ENCODE measurements at places on chromosomes 5 and 9. TPM values are rescaled to one million over a fixed set of nuclear protein-coding genes. Genes with fewer than 3 reads are reported as not detected.

Gene SELENOP
- polyA plus RNA-seq: 2,350 TPM

Gene NTRK2
- 1.2 TPM for polyA plus RNA-seq

DNA sequence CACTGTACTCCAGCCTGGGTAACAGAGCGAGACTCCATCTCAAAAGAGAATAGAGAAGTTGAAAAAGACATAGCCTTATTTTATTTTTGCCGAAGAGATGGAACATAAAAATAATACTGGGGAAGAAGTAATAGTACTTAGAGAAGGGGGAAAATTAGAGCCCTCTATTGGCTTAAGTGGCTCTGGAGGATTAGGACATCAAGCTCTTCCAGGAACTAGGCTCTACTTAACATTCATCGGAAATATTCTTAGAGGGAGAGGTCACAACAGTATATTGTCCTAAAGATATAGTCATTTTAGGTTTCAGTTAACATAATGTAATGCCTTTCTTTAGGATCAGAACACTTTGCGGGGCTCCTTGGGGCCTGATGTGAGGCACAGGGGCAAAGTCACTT, 86.0 kb upstream of the PLPP1 start:
- no peak for DNase-seq

GRCh38 chr9:116945817-116946216, 258.7 kb downstream of the TRIM32 start:
- no peak for DNase-seq

GRCh38 chr9:137278061-137278701, 655 bp downstream of the TOR4A start:
- peak; percentile 53 for DNase-seq

DNA sequence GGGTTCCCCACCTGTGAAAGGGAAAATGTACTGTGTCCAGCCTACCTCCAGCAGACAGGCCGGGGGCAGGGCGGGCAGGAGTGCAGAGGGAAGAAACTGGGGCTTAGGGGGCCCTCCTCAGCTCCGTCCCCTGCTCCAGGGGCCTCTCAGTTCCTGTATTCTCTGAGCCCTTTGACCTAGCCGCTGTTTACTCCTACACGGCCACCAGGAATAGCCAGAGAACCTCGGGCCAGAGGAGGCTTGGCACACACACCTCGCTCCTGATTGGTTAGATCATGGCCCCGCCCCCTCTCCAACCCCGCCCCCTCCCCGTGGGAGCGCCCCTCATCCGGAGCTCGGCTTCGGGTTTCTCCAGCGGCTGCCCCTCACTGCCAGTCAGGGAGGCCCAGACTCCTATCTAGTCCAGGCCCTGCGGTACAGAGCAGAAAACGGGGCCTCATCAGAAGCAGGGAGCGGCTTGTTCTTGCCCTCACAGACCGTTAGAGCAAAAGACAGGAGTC, 2.2 kb downstream of the ST6GALNAC6 start:
- DNase-seq: peak; percentile 62

DNA sequence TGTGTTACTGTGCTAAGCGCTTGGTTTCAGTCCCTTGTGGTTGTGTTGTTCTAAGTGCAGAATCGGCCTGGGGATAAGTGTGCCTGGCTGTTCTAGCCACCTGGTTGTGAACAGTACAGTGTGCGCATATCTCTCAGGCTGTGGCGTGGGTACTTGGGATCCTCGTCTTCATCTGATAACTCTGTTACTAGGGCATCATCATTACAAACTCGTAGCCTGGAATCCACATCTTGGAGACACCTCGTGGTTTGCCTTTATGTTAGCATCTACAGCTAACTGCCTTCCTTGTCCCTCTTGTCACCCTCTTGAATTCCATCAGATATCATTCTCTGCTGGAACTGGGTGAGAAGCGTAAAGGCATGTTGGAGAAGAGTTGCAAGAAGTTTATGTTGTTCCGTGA, 41.5 kb downstream of the SPTAN1 start:
- no peak for DNase-seq

DNA sequence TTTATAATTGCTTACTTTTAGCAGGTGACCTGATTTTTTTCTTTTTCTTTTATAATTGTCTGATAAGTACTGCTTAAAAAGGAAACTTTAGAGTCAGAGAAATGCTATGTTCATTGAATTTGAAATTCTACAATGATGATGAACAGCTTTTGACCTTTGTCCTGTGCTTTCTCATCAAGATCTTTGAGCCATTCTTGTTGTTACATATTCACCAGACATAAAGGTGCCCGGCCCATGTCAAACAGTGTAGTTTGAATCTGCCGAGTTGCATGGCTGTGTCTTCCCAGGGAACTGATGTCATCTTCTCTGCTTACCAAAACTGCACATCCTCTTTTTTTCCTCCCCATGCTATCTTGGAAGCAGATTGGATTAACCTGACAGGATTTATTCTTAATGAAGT, 163.6 kb downstream of the LRRC70 start:
- peak; percentile 85 for DNase-seq

DNA sequence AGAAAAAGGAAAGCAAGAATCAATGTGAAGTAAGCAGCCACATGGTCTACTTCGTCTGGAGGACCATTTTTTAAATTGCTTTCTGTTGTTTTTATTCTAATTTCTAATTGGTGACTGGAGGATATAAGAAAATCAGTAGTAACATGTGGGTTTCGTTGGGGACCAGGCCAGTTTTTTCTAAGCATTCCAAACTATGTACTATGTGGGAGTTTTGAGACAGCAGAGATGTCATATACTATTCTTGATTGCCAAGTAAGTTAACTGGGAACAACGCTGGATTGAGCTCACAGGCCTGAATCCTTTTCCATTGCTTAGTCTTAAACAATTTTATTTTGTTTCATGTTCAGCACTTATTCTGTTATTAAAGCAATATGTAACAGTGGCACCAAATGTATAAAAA, 225.7 kb downstream of the TMEM167A start:
- no peak for DNase-seq

GRCh38 chr5:79513308-79513703, 628 bp downstream of the HOMER1 start:
- no peak for DNase-seq

Gene SLC45A2
- 0.12 TPM for polyA plus RNA-seq

Gene DDX4
- 0.10 TPM for polyA plus RNA-seq

GRCh38 chr5:56482363-56482762, 249.2 kb upstream of the ANKRD55 start:
- DNase-seq: no peak

- DNase-seq: no peak
These were observed 136.5 kb downstream of the MEF2C start for GRCh38 chr5:88746438-88746882.

Gene OMD
- 0.85 TPM for polyA plus RNA-seq

DNA sequence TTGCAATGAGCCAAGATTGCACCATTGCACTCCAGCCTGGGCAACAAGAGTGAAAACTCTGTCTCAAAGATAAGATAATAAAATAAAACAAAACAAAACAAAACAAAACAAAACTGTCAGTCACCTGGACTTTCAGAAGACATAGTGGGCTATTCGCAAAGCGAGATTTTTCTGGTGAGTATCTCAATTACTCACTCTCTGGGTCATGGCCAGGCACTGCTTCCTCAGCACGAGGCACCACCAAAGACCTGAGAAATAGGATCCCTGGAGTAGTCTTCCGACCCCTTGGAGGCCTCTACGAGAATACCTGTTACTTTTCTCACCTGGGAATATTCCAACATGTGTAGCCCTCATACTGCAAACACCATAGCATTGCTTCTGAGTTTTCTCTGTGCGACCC, 201.7 kb upstream of the ZNF618 start:
- DNase-seq: no peak

DNA sequence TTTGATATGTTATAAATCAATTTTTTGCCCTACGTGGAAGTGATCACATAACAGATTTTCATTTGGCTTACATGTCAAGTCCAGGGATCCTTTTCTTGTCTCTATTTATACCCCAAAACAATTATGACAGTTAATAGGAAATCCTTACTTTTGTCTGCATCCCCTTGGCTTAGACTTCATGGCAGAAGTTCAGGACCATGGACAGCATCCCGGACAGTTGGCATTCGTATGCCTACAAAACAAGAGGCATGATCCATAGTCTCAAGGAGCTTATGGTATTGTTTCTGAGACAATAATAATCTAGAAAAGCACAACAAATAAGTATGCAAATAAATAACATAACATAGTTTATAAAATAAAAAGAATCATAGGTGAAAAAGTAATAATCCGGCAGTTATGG, 214.3 kb upstream of the GRIA1 start:
- no peak for DNase-seq

GRCh38 chr9:26326563-26326962, 566.0 kb downstream of the CAAP1 start:
- DNase-seq: peak; percentile 18

- DNase-seq: no peak
These were observed 157.7 kb upstream of the SLC12A2 start for GRCh38 chr5:127925916-127926315.

Gene NME5
- polyA plus RNA-seq: 2.8 TPM

Gene SPINK13
- polyA plus RNA-seq: not detected

Gene WDR38
- not detected for polyA plus RNA-seq

DNA sequence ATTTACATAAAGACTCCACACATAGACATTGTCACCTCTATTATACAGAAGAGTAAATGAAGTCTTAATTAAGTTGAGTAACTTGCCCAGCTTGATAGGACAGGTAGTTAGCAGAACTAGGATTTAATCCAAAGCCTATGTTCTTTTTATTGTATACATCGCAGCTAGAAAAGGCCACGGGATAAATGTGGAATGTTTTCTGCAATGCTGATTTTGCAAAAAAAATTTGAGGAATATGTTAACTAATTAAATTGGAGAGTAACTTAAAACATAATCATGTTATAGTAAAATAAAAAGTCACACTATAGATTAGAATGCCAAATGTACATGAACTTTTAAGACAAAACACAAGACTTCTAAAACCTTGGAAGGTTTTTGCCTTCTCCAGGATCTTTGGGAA, 41.1 kb downstream of the POLK start:
- no peak for DNase-seq

DNA sequence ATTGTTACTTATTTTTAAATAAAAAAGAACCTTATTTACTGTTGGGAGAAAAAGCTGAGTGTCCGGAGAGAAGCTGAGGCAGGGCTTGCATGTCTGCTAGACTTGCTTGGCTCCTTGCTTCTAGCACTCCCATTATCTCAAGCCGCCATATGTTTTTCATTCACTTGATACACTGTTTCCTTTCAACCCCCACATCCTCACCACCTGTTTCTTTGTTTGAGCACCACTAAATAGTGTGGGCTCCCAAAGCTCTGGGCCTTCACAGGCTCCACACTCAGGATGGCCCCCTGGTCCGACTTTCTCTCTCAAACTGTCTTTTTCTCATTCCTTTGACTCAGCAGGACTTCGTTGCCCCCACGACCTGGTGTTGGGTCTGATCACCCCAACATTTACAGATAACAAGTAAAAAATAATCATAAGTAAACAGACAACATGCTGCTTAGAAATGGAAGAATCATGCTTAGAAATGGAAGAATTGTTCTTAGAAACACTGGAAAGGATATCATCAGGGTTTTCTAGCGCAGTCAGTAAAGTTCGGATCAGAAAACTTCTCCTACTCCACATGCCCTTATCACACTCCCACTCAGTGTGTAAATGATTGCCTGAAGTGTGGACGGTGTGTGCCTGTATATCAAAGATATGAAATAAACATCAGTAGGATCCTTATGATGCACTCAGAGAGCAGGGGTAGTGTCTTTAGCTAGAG, 58.5 kb downstream of the APTX start:
- DNase-seq: no peak

GRCh38 chr5:100505984-100506670, 29.0 kb upstream of the FAM174A start:
- DNase-seq: no peak

GRCh38 chr9:34690983-34691935, at the start of gene CCL19:
Gene CCL19, minus strand, starts transcription at chr9:34691276. Its CDS starts 137 bp downstream, at chr9:34691139.
- no peak for DNase-seq

DNA sequence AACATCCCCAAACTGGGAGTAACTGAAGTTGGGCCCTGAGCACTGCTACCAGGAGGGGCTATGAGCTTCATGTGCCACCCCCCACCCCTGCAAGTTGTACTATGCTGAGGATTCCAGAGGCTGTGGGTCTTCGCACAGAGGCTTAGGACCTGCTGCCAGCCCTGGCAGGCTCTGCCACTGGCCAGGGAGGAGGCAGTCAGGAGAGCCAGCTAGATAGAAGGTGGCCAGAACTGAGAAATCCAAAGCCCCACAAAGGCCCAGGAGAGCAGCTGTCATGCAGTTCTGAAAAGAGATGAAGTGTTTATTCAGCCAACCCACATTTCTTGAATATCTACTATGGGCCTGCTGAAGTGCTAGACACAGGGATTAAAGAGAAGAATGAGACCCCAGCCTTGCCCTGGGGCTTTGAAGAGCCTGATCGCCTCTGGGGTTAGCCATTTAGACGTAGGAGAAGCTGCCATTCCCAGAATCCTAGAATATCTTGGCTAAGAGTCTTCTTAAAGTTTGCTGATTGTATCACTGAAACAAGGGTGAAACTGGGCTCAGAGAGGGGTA, 1.4 kb downstream of the ALAD start:
- no peak for DNase-seq

DNA sequence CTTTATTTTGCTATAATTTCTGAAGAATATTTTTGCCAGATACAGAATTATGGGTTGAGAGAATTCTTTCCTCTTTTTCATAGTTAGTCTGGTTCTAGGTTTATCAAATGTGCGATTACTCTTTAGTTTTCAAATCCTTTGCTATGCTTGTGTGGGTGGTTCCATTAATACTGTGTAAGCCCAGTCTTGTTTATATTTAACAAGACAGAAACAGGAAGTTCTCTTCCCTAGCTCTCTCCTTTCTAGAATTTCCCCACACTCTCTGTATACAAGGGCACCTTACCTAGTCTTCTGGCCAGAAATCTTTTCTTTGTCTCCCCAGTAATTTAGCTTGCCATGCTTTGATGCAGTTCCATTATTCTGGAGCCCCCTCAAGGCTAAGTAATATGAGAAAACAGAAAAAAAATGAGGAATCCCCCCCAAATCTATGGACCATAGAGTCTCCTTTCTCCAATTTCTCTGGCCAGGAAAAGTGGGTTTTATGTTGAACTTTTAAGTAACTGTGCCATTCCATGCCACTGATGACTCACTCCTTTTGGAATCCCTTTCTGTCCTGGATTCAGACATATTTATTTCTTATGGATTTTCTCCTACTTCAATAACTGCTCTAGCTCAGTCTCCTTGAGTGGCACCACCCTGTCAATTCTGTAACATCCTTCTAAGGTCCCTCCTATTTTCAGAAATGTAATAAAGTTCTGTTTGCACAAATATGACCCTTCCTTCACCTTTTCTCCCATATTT, 1714.1 kb downstream of the EFNA5 start:
- no peak for DNase-seq

Gene SAPCD2
- polyA plus RNA-seq: 12.1 TPM

Gene CEP72
- 8.5 TPM for polyA plus RNA-seq

DNA sequence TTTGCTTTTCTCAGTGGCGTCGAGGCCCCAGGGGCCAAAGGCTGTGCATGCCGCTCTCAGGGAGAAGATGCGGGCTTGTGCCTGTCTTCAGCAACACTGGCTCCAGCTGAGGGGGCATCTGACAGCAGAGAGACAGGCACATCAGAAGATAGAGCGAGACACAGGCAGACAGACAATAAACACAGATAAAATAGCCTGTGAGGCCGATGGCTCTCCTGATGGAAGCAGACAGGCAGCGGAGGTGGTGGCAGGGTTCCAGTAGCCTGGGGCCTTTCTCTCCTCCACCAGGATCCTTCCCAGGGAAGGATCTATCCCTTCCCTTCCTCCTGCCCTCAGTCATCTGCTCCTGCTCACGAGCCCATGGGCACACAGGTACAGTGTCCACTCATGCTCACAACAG, 16.6 kb upstream of the UNC5A start:
- DNase-seq: no peak

Gene GMCL2
- 0.01 TPM for polyA plus RNA-seq

- DNase-seq: no peak
These were observed 39.8 kb upstream of the TLE1 start for GRCh38 chr9:81729135-81729534.

- no peak for DNase-seq
These were observed 18.5 kb downstream of the C9orf85 start for GRCh38 chr9:71929791-71930440.
